ENCODE measurements at places on chromosomes 13 and 19.

GRCh38 chr13:93529961-93530360 is 303.4 kb downstream of the GPC6 start:
- no peak for DNase-seq

GRCh38 chr13:98143157-98143553 is 261 bp downstream of the FARP1 start:
- DNase-seq = no peak

- DNase-seq = no peak
These were observed 11.6 kb downstream of the OXGR1 start for GRCh38 chr13:96982672-96983071.

GRCh38 chr13:44605721-44606120 is 29.6 kb upstream of the TSC22D1 start:
- no peak for DNase-seq

- DNase-seq = no peak
These were observed 6.6 kb downstream of the STARD13 start for GRCh38 chr13:33278913-33279312.

GRCh38 chr13:106471957-106472543 is 63.4 kb downstream of the EFNB2 start:
- peak; percentile 61 for DNase-seq

Data from AG09309 (cell line).